CD14-positive monocyte (primary cell): ENCODE measurements at places on chromosomes 16 and 17.
A peak's percentile ranks its signal among the peaks of the same experiment; 100 is the strongest.

- no peak for DNase-seq
Observed at GRCh38 chr16:17331071-17331607, 139.6 kb downstream of the XYLT1 start.

DNA sequence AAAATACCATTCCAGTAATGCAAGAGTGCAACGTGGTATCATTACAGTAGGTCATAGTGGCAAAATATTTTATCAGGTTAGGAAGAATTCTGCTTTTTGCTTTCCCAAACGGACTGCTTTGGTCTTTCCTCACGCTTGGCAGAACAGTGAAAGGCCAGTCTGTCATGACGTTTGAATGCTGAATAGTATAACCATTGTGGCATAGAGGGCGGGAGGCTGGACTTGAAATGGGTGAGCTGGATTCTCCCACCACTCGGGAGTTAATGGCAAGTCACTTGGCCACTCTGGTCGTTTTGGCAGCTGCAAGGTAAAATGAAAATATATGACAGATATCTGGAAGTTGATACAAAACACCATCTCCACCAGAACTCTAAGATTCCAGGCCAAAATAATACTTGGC is 391.2 kb downstream of the MAF start:
- DNase-seq: no peak

GRCh38 chr16:75181630-75182029 is 25.3 kb downstream of the CTRB2 start:
- no peak for DNase-seq

DNA sequence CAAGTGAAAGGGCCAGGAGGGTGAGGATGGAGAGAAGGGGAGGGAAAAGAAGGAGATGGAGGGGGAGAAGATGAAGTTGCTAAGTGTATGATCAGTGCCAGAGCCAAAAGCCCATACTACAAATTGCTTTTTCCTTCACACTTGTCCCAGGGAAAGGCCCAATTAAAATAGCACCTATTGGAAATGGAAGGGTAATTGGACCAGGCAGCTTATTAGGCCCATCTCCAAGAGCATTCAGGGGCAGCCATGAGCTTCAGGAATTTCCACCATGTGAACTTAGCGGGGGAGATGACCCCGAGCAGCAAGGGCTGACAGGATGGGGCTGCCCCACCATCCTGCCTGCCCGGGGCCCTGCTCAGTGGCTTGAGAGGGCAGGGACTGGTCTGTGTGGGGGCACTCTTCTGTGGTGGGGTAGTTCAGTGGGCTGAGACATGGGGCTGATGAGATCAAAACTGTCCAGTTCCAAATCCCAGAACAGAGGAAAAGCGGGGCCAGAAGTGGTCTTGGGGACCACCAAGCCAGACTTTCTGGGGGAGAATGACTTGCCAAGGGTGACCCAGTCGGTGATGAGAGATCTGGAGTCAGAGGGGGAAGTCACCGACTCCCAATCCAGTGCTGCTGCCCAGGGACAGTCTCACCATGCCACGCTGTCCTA is 27.5 kb downstream of the GOSR2 start:
- DNase-seq: no peak

DNA sequence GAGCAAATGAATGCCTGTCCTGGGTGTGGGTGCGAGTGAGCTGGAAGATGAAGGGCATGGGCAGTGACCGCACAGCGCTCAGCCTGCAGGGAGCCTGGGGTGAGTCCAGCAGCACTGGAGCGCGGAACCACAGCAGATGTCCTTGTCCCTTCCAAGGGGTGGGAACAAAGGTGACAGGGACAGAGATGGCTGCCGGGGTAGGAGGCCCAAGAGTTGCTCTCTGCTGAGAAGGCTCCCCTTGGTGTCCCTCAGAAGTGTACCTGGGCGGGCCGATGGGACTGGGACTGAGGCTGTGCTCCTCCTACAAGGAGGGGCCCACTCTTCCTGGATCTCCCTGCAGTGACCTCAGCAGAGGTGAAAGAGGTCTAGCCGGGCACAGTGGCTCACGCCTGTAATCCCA is 7.6 kb upstream of the PGAP6 start:
- DNase-seq: no peak

DNA sequence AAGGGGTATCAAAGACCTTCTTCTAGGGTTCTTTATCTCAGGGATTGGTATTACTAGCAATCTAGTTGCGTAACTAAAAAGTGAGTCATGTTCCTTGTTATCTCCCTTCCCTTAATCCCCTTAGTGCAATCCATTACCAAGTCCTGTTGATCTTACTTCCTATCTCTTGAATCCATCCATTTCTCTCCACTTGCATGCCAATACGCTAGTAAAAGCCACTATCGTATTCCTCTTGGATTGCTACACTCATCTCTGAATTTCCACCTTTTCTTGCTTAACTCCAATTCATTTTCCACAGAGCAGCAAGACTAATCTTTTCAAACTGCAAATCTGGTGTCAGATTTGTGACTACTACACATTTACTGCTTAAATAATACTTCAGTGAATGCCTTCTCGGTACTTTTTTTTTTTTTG is 1.8 kb upstream of the ADAT1 start:
- peak; percentile 30 for DNase-seq

DNA sequence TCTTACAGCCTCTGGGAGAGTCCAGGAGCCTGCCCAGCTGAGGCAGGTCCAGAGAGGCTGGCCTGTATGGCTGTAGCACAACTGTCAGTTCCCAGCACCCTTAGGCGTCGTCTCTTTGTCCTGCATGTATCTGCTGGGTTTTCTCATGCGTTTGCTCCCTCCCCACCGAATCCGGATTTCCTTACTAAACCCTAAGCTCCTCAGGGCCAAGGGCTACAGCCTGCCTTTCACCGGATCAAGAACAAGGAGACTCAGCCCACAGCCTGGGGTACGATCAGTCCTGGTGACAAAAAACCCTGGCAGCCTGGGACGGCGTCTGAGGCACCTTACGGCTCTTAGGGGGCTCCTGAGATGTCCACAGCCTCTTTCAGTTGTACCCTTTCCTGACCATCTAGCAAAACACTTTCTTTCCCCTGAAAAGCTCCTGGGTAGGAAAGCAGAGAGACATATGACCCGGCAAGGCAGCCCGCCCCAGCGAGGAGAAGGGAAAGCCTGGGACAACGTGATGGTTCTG is 12.2 kb downstream of the HIC1 start:
- DNase-seq: no peak

DNA sequence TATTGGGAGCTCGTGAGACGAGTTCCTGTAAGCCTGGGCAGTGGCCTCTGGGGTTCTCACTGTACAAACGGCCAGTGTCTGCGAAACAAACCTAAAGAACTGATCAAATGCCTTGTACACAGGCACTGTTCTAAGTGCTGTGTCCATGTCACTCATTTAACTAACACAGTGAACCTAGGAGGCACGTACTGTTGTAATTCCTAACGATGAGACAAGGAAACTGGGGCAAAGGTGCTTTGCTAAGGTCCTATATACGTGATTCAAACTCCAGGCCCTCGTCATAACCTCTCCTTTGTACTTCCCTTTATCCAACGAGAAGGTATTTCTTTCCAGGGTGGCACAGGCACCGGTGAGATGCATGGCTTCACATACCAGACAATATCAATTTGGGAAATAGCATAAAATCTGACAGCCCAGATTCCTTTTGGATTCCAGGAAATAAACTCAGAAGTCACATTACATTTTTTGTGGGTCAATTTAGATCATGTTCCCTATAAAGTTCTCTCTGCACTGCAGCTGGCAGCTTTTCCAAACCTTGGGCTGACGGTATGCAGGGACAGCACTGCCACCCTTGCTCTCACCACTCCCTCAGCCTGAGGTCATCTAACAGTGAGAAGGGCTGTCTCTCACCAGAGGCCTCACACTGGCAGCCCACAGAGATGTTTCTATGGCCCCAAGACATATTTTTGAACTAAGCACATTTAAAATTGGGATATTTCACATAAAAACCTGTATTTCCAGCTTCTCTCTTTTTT is 18.3 kb downstream of the GLYR1 start:
- no peak for DNase-seq
